ENCODE measurements at places on chromosomes 13 and 19.

- no peak for DNase-seq
Measured at GRCh38 chr19:900043-900301, 6.7 kb downstream of the RNU6-9 start.

GRCh38 chr19:4291184-4291732, 10.9 kb downstream of the TMIGD2 start:
- DNase-seq = no peak

DNA sequence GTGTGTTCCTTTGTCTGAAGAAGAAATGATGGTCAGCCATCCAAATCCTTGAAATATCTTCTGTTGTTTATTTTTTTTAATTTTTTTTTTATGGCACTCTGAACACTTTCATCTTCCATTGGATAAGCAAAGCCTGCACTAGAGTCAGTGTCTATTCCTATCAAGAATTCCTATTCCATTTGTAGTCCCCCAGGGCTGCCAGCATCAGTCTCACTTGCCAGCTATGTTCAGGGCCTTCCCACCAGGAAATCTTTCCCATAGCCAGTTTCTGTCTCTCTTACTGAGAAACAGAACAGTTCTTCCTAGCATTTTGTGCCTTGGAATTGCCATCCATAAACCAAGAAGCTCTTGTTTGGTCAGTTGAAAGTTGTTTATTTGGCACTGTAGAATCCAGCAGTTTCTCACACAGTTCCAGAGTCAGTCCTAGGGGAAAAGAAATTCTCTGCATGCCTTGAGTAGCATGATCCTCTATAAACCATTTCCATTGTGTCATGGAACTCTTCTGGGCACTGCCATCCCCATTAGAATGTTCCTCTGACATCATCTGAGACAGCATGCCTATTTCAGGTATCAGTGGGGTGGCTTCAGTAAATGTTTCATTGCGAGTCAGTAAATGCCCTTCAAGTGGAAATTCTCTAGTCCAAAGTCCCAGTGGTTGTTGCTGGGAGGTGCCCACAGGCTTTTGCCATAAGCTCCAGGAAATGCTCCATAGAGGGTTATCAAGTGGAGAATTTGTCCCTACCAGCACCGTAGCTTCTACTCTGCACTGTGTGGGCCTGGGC, 18.7 kb upstream of the SPRYD7 start:
- DNase-seq = no peak

- peak; percentile 9 for DNase-seq
Measured at GRCh38 chr19:4327252-4327876, 11.3 kb downstream of the STAP2 start.

GRCh38 chr13:48142436-48142835, 47.5 kb upstream of the MED4 start:
- DNase-seq = no peak

DNA sequence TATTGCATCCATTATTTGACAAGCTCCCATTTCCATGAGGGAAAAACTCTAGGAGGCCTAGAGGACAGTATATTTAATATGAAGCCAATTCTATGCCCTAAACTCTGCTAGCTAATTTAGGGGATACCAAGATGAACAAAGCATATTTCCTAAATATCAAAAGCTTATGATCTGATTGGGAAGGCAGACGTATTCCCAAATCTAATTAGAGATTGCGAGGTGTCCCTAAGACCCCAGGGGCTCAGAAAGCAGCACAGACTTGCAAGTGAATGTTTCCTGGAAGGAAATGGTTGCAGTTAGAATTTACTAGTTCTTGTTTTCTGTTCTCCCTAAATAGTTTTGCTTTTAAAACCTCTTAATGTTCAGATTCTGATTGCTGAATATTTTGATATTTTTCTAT, 30.7 kb downstream of the NDFIP2 start:
- DNase-seq = no peak

DNA sequence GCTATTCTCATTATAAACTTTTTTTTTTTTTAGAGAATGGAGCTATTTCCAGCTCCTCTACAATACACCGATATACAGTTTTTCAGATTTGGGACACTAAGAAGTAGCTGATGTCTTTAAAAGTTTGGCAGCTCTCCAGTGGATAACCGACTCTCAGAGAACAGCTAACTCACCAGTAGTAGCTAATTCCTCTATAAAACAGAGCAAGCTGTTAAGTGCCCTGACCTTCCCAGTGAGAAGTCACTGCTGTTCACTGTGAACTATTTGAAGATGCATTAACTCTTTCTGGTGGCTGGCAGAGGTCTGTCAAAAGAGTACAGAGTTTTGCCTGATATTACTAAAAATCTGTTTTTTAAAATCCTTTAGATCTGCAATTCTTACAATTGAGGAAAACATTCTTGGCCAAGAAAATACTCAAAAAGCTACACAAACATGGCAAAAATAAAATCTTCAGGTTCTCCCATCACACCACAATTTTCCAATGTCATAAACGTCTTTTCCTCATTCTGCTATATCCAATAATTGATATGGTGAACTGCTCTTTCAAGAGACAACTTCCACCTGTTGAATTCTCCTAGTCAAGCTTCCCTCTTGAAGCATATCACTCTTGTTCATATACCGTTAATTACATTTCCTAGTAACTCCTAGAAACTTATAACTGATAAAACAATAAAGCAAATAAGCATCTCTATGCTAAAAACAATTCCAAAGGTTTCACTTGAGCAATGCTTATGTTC, 44.2 kb downstream of the TBC1D4 start:
- no peak for DNase-seq

- DNase-seq = no peak
Measured at GRCh38 chr13:38662362-38662761, 24.5 kb upstream of the FREM2 start.

DNA sequence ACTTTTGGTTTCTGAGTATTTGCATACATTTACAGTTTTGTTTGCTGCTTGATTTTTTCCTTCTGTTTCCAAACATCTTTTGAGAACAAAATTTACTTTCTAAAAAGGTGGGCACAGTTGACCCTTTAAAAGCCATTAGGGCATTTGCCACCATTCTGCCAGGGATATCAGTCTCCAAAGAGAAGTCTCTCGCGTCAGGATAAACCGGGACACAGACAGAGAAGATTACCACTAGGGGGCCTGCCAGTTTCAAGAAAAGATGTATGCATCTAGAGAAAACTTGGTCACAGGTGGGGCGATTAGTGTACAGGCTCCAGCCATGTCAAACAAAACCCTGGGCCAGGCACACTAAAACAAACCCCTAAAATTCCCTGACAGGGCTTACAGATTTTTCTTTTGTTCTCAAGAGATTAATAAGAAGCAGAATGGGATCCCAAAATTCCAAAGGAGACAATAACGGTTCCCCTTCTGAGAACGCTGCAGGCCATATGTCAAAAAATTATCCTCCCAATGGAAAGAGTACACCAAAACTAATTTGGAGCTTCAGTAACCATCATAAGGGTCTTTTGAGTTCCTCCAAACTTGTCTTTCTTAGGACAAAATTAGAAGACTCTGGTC, 10.7 kb upstream of the PABPC3 start:
- no peak for DNase-seq

GRCh38 chr13:101303521-101303920, 112.8 kb downstream of the NALCN start:
- DNase-seq = no peak

DNA sequence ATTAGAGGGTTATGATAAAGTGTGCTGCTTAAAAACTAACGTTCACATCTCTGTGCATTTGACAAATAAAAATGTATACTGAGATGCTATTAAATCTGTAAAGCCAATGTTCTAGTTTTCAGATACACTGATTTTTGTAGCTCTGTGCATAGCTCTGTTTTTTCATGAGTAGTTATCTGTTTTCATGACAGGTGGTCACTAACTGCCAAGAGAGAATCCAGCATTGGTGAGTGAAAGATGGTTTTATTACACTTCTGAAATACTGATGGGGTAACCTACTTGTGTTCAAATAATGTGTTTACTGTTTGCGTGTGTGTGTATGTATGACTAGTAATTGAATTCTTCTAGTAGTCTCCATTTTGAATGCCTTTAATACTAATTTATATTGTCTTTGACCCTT, 29.0 kb downstream of the URI1 start:
- no peak for DNase-seq

DNA sequence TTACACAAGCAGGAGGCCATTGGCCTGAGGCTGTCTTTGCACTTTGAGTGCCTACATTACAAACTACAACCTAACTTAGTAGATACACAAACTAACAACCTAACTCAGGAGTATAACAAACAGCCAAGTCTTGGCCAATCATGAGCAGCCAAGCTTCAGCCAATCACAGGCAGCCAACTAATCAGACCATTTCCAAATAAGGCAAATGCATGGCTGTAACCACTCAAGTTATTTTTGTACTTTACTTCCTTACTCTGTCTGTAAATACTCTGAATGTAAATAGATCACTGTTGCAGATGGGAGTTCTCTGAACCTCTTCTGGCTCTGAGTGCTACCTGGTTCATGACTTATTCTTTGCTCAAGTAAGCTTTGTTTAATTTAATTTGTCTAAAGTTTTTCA, 748.1 kb upstream of the SGCG start:
- no peak for DNase-seq

DNA sequence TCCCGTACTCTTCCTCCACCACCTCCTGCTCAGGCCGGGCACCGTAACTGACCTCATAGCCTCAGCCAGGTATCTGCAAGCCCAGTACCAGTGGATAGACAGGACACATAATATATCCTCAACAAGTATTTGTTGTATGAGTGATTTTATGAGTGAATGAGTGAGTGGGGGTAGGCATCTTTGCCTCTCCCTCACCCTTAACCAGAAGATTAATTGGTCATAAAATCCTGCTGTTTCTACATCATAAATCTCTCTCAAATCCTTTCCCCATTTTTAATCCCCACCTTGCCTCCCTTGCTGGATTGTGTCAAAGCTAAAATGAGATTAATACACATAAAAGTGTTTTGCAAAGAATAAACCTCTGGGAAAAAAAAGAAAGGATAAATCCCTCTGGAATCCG, 44.4 kb upstream of the HMGB1 start:
- no peak for DNase-seq

DNA sequence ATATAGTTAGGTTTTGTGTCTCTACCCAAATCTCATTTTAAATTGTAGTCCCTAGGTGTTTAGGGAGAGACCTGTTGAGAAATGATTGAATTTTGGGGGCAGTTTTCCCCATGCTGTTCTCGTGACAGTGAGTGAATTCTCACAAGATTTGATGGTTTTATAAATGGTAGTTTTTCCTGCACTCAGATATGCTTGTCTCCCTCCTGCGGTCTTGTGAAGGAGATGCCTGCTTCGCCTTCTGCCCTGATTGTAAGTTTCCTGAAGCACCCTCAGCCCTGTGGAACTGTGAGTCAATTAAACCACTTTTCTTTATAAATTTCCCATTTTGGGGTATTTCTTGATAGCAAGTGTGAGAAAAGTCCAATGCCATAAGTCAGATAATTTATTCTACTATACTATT, 1977.5 kb upstream of the PCDH20 start:
- DNase-seq = no peak

DNA sequence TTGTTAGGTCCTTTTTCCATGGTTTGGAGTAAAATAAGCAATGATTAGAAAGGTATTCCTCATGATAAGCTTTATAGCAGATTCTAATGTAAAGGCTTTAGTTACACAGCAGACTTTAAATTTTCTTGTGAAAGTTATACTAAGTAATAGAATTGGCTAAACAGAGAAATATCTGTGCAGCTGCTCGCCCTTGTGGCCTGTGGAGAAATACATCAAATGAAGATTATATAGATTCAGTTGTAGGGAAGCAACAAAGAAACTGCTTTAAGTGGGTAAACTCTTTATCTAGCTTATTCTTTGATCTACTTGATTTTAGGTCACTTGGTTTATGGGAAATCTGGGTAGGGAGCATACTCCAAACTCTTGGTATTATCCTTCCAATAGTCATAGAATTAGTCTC, 1269.7 kb upstream of the SPRY2 start:
- DNase-seq = no peak

GRCh38 chr13:59197397-59197796, 966.3 kb downstream of the DIAPH3 start:
- no peak for DNase-seq

- DNase-seq = no peak
Measured at GRCh38 chr13:112354330-112355273, 21.6 kb upstream of the SPACA7 start.

DNA sequence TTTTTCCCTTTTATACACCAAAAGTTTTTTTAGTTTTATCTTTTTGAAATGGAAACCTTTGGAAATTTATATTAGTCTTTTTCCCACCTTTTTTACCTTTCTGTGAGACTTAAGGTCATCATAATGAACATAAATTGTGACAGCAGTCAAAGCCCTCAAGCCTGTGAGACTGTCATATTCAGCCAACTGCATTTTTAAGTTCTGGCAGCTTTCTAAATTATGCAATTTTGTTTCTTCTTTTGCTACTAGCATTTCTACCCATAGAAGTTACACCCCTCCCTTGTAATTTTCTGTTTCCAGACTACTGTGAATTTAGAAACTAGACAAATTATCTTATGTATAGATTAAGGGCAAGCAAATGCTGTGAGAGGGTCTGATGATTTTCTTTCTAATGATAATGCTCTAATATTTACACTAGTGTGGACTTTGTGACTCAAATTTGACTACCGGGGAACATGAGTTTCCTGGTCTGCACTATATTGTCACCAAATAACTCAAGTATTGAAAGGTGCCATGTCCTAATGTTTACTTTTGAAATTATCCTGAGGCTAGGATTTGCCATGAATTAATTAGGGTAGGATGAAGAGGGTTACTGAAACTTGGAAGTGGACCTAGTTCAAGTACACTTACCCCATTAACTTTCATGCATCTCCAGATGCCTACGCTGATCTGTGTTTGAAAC, 43.7 kb downstream of the FRY start:
- no peak for DNase-seq

- DNase-seq = no peak
Measured at GRCh38 chr13:46864941-46865340, 31.9 kb downstream of the HTR2A start.

- no peak for DNase-seq
Measured at GRCh38 chr13:77918391-77919245, at the start of gene EDNRB. Gene EDNRB (minus strand): TSS chr13:77918831. CDS start chr13:77918573, 258 bp downstream.

DNA sequence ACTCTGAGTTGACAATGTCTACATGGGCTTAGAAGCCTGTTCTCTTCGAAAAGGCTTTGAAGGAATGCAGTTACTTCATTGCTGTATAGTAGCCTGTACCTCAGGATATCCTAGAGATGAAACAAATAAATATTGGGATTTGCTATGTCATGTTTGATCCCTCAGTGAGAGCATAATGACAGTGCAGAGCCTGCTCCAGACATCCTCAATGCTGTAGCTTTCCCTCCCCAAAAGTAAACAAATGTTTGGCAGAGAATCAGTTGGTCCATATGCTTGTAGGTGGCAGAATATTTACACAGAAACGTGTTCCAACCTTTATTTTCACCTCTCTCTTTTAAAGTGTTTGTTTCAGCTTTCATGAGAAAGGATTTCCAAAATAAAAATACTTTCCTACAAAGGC, 515.3 kb upstream of the SGCG start:
- no peak for DNase-seq

- no peak for DNase-seq
Measured at GRCh38 chr13:35549481-35549880, 73.0 kb upstream of the MAB21L1 start.

- no peak for DNase-seq
Measured at GRCh38 chr19:51207747-51208146, 17.1 kb upstream of the CD33 start.

All from stimulated activated CD4-positive, alpha-beta T cell treated with anti-CD3 and anti-CD28 coated beads, Interleukin-15, amount 100 ng/mL, for 1 hour (primary cell).